Skeletal muscle cell (primary cell): ENCODE measurements at places on chromosomes 12 and 14.

GRCh38 chr12:30991466-30991865 lies 64.9 kb downstream of the TSPAN11 start:
- no peak for DNase-seq

DNA sequence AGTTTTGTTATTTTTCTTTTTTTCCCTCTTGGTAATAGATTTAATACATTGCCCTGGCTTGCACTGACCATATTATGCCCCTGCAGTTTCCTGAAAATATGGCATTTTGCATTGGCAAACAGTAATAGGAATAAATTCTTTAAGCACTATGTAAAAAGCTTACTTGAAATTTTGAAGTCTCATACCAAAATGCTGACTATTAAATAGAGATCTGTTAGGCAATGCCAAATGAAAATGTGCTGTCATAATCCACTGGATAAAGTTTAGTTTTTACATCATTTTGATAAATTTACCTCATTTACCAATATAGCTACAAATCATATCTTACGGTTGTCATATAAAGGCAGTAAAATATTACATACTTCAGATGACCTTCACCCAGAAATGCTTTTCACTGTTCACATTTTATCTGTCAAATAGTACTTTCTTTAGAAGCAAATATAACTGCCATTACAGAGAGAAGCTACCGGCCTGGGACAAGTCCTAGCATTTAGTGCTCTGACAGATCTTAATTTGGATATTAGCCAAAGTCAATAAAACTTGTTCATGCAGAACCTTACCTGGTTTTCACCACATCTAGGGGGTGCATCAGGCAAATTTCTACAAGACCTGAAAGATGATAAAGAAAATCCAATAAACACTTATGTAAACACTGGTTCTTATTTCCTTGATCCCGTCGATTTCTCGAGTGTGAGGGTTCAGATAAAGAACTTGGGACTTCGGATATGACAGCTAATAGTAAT lies 212.9 kb downstream of the PAX9 start:
- DNase-seq = no peak

GRCh38 chr12:69062621-69063237 lies 129.8 kb upstream of the CPM start:
- no peak for DNase-seq

DNA sequence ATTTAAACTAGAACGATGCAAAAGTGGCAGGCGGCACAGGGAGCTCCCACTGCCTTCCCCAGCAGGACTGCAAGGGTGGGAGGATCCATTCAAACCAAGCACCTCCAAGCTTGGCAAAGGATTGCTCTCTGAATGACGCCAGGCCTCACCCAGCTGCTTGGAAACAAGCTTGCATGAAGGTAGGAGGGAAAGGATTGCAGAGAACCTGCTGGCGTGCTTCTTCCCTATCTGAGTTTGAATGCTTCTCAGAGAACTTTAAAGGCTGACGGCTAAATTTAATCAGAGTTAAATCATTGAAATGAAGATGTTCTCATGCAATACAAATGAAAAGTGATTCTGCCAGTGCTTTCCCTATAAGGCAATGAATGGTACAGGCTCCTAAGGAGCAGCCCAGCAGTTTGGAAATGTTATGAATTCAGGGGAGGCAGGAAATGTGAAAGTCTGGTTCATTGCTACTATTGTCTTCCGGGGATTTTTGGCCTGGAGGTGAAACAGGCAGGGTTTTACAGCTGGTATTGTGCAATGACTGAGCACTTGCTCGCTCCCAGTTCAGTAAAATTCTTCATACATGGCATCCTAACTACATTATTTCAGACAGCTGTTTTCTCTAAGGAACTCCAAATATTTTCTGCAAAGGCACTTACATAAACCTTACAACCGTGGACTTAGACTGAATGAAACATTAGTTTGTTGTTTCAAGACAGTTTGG lies 31.9 kb upstream of the DUSP6 start:
- DNase-seq = peak; percentile 90

DNA sequence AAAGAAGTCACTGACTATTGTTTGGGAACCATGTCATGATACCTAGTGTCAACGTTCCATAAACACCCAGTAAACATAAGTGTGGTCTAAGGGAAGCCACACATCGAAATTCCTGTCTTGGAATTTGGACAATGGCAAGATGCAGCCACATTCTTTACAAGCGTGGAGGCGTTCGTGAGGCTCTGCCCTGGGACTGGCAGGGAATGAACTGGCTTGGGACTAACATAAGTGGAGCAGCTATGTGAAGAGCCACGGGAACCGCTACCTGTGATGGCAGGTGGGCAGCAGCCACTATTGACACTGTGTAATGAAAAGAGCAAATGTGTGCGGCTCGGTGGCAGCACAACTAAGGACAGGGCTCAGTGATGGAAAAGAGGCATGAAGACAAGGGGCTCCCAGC lies 10.0 kb upstream of the NRIP2 start:
- no peak for DNase-seq

DNA sequence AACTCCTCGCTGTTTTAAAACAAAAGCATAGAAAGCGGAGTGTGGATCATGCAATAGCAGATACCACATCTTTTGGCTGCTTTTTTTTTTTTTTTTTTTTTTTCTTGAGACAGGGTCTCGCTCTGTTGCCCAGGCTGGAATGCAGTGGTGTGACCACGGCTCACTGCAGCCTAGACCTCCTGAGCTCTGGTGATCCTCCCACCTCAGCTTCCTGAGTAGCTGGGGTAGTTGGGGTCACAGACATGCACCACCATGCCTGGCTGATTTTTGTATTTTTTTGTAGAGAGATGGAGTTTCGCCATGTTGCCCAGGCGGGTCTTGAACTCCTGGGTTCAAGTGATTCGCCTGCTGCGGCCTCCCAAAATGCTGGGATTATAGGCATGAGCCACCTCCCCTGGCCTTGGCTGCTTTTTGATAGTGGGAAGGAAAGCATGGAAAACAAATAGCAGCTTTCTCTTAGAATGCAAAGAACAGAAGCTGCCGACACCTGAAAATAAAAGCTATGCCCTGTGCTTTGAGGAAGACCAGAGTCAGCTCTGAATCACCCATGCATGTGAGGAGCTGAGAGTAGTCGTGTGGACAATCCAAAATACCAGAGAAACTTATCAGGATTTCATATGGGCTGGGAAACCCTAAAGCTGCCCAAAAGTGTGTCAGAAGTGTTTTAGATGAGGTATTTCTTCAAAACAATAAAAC lies 3.6 kb upstream of the ELK3 start:
- no peak for DNase-seq

DNA sequence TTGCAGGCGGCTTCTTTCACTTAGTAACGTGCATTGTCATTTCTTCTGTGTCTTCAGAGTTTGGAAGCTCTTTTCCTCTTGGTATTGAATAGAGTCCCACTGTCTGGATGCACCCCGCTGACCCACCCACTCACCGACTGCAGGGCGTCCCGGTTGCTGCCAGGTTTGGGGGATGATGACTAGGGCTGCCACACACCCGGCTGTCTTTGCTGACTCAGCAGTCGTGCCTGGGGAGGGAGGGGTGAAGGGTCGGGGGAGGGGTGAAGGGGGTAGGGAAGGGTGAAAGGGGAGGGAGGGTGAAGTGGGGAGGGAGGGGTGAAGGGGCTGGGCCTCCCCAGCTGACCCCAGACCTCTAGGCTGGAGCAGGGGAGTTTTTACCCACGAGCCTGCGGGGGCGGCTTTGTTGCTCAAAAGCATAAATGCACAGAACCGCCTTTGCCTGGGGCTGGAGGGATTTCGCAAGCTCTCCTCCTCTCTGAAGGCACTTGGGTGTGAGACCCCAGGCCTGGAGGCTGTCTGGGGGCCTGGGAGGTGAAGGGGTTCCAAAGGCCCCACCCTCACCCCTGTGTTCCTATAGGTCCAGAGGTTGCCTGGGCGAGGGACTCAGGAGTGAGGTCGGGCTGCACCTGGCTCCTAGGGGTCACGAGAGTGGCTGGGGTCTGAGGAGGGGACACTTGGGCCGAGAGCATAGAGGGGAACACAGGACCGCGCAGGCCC lies 31.3 kb upstream of the ULK1 start:
- no peak for DNase-seq

DNA sequence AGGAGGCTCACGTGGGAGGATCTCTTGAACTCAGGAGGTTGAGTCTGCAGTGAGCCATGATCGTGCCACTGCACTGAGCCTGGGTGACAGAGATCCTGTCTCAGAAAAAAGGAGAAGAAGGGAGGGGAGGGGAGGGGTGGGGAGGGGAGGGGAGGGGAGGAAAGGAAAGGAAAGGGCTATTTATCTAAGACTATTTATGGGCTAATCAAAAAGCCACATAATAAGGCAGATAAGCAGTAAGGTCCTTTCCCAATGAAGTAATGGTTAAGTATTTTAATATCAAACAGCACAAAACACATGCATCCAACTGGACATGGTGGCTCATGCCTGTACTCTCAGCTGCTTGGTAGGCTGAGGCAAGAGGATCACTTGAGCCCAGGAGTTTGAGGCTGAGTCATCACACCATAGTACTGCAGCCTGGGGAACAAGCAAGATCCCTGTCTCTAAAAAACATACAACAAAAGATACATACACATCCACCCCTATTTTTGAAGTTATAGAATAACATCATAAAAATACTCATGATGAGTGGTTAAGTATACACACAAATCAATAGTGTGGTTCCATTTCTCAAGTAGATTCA lies 9.7 kb downstream of the PAWR start:
- no peak for DNase-seq

- DNase-seq = no peak
Measured at GRCh38 chr12:2092890-2093289, 40.1 kb downstream of the CACNA1C start.

DNA sequence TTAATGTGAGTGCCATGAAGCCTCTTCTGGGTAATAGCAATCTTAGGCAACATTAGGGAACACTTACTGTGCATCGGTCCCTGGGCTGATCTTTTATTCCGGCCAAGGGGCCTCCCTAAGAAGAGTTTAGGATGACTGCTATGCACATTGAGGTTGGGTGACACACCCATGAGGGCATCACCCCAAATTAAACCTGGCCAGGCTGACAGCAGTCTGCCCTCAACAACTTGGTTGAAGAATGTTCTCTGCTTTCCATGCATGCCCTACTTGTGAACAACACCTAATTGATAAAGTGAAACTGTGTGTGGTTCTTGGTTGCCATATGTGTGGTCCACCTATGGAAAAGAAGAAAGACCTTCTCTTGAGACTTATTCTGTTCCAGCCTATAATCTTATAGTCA lies 1098.0 kb downstream of the BCL11B start:
- DNase-seq = no peak

DNA sequence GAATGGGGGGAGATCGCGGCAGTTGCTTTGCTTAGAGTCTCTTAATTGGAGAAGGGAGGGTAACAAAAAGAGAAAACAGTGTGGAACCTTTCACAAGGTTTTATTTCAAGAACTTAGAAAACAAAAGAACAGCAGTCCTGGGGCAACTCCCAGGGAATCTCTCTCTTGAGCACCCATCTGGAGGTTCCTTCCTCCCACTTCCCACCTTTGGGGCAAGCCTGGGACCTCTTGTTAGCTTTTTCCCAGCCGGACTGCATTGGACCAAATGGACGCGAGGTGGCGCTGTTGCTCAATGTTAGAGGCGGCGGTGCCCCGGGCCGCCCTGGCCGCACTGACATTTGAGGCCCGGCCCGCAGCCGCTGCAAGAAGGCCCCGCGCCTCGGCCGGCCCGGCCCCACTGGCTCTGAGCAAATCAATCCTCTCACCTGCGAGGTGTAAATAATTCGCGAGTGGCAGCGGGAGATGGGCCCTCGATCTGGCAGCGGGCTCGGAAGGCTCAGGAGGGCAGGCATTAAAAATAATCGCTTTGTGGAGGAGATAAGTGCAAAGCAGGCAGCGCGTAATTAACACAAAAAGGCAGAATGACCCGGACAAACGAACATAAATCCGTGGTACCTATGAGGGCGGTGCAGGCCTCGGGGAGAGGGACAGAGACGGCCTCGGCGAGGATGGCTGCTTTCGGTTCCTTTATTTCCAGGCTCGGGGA lies 2.8 kb upstream of the HOXC8 start:
- DNase-seq = no peak

GRCh38 chr14:21267431-21267845 lies 1.8 kb downstream of the HNRNPC start:
- no peak for DNase-seq

- DNase-seq = peak; percentile 67
Measured at GRCh38 chr14:71371711-71372396, 464.6 kb downstream of the PCNX1 start.

- no peak for DNase-seq
Measured at GRCh38 chr12:53056901-53057300, 7.0 kb downstream of the TNS2 start.

DNA sequence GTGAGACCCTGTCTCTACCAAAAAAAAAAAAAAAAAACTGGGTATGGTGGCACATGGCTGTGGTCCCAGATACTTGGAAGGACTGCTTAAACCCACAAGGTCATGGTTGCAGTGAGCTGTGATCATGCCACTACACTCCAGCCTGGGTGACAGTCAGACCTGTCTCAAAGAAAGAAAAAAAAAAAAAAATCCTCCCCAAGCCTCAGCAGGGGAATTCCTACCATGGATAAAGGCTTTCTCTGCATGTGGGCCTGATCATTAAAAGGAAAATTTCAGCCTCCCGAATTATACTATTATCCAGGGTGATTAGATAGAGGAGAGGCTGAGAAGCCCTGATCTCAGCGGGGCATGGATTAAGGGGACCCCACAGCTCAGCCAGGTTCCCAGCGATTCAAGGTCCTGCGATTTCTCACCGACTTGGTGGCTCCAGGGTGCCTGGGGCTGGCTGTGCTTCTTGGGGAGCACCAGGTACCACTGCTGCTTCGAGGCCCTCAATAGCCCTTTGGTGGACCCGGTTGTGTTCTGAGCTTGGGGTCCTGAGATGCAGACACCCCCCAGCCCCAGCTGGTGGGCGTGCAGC lies 5.6 kb downstream of the SH2B3 start:
- DNase-seq = no peak

DNA sequence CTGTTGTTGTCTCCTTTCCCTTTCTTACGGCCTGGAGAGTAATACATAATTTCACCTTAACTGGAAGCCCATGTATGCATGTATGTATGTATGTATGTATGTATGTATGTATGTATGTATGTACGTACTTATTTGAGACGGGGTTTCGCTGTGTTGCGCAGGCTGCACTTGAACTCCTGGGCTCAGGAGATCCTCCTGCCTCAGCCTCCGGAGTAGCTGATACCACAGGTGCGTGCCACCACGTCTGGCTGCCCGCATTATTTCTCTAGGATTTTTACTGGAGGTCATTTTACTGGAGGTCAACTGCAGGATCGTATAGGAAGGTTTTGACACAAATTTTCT lies 644 bp upstream of the OS9 start:
- DNase-seq = no peak

GRCh38 chr12:23039834-23040233 lies 414.9 kb downstream of the ETNK1 start:
- DNase-seq = no peak
